ENCODE measurements at places on chromosomes 2 and 18.

GRCh38 chr2:132998221-132998620, 328.2 kb upstream of the LYPD1 start:
- no peak for DNase-seq

DNA sequence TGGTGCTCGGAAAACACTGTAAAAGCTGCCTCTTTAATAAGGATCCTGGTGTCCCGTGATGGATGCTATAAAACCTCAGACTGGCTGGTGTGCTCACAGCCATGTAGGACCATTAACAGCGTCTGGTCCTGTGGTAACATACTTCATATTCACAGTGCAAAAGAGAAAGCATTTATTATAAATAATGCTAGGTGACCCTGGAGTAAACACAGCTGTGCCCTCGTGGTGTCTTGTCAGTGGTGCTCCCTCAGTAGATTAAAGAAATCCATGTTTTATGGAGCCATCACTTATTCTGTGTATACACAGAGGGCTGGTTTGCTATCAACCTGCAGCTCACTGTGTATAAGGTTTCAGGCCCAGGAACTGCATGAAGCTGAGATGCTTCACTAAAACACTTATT, 106.9 kb downstream of the CDK15 start:
- DNase-seq, result no peak

DNA sequence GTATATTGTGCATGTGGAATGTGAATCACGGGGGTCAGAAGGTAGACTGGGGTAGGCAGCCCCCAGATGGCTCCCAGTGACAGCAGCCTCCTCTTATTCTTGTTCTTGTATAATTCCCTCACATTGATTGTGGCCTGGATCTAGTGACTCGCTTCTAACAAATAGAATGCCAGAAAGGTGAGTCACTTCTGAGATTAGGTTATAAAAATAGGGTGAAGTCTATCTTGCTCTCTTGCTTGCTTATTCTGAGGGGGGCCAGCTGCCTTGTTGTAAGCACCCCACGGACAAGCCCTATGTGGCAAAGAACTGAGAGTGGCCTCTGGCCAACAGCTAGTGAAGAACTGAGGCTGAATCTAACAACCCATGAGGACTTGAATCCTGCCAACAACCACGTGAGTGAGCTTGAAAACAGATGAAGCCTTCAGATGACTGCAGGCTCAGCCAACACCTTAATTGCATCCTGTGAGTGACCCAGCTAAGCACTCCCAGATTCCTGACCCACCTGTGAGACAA, 15.6 kb upstream of the RMND5A start:
- DNase-seq, result peak; percentile 79

DNA sequence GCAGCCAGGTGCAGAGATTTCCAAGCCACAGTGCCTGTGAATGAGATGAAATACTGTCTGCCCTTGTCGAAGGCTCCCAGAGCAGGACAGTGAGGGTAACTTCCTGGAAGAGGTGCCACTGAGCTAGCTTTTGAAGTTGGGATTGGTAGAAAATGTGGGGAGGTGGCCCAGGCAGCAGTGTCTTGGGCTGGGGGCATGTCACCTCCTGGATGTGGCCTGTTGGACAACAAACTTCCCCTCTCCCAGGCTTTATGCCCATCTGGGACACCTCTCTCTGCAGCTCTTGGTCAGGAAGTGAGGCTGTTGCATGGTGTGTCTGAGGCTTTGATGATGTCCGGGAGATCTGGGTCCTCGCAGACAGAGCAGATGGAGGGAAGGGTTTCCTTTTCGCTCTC, 151.4 kb downstream of the DYSF start:
- no peak for DNase-seq

DNA sequence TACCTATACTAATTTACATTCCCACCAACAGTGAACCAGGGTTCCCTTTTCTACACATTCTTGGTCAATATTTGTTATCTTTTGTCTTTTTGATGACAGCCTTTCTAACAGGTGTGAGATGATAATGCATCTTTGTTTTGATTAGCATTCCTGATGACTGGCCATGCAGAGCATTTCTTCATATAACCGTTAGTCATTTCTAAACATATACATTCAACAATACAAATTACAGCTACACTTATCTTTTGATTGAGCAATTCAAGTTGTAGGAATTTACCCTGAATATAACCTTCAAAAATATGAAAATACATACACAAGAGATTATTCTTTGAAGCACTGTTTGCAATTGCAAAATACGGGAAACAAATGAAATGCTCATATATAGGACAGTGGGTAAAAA, 94.9 kb downstream of the TMEM131 start:
- peak; percentile 70 for DNase-seq

DNA sequence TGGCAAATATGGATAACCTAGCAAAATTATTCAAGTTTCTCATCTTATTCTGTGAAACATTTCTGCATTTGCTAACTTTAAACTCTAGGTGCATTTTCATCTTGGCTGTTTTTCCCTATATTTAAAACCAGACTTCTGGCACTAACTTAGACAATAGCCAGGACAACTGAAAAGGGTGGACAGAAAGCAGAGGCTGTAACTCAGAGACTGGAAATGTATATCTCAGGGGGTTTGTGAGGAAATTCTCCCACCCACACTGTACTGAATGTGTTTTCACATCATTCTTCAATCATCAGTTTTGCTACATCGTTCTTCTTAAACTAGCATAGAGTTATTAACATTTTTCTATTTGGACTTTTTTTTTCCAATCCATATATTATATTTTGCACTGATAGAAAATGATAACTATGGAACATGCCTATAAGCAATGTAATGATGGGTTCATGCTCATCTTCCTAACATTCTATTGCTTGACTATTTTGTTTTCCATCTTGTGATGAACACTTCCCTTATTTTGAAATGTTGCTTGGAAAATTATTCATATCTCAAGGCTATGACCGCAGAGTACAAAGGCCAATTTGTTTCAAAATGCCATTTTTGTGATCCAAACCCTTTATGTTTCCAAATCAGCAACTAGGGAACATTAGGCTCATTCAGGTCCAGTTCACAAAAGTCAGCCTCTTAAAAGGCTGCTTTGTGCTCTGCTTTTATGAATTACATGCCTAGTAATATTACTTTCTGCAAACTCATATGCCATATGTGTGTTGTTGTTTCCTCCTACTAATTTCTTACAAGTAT, 125.8 kb upstream of the CDH19 start:
- no peak for DNase-seq

All from HCEC 1CT (cell line).